Progenitor cell of endocrine pancreas (in vitro differentiated cells): ENCODE measurements at places on chromosomes 5 and 9. TPM values are rescaled to one million over a fixed set of nuclear protein-coding genes. Genes with fewer than 3 reads are reported as not detected.

The SPATA31C1 gene
- total RNA-seq, result not detected in 2 replicates

The GPX8 gene
- 38.8 and 40.0 TPM in 2 replicates for total RNA-seq

The TMEM174 gene
- total RNA-seq, result not detected in 2 replicates

The PCDHGA1 gene
- 1.1 and 1.3 TPM in 2 replicates for total RNA-seq

The INSYN2B gene
- total RNA-seq, result 0.12 TPM in 1 of 2 replicates, not detected in the other
